Sciatic nerve (tissue), 2 donors: ENCODE measurements at places on chromosomes 16 and 17. TPM values are rescaled to one million over a fixed set of nuclear protein-coding genes. Genes with fewer than 3 reads are reported as not detected.

The CDH3 gene
- total RNA-seq, result 10.2 TPM

- no peak for DNase-seq
Measured at GRCh38 chr16:57937861-57938260, 33.1 kb downstream of the CNGB1 start.

DNA sequence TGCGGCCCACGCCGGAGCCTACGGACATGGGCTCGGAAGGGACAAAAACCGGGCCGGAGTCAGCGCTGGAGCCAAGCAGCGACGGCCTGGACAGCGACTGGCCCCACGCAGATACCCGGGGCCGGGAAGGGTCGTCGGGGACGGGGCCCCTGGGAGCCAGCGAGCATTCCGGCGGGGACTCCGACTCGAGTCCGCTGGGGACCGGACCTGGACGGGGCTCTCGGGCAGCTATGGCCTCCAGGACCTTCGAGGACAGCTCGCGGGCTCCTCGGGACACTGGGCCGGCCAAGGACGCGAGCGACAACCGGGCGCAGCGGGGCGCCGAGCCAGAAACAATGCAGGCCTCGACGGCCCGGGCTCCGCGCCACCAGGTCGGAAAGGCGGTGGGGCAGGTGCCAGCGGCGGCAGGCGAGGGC is 1.0 kb downstream of the MYO15B start:
- peak; percentile 72 for DNase-seq

The CACNG1 gene
- total RNA-seq, result not detected
